ENCODE measurements at places on chromosomes 11 and 22.

DNA sequence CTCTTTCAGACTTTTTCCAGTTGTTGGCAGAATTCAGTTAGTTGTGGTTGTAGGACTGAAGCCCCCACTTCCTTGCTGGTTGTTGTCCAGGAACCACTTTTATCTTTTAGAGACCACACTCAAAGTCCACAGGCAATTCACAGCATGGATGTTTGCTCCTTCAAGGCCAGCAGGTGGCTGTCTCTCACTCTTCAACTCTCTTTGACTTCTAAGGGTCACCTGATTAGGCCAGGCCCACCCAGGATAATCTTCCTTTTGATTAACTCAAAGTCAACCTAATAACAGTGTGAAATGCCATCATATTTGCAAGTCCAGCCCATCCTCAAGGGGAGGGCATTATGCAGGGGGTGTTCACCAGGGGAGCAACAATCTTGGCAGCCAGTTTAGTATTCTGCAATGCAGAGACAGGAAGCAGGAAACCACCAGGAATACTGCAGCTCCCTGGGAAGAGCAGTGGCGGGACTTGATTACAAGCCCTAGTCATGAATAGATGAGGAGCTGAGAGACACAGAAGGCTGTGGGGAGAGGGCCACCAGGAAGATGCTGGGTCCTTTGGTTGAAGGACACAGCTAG is 52.4 kb downstream of the LRRC74B start:
- no peak for DNase-seq

DNA sequence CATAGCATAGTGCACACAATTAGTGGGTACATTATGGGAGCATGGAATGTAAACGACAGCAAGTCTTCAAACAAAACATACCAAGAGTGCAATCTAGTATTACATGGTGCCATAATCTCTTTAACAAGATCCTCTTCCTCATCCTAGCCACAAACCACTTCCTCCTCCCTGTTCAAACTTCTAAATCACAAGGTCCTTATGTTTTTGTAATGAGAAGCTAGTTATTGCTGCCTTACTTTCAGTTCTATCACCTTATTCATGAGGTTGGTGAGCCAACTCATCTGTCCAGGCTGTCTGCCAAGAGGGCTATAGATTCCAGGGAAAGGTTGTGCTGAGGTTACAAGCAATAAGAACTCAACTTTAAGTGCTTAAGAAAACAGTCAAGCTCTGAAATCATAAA is 195.4 kb upstream of the ARHGAP20 start:
- DNase-seq = peak; percentile 39

DNA sequence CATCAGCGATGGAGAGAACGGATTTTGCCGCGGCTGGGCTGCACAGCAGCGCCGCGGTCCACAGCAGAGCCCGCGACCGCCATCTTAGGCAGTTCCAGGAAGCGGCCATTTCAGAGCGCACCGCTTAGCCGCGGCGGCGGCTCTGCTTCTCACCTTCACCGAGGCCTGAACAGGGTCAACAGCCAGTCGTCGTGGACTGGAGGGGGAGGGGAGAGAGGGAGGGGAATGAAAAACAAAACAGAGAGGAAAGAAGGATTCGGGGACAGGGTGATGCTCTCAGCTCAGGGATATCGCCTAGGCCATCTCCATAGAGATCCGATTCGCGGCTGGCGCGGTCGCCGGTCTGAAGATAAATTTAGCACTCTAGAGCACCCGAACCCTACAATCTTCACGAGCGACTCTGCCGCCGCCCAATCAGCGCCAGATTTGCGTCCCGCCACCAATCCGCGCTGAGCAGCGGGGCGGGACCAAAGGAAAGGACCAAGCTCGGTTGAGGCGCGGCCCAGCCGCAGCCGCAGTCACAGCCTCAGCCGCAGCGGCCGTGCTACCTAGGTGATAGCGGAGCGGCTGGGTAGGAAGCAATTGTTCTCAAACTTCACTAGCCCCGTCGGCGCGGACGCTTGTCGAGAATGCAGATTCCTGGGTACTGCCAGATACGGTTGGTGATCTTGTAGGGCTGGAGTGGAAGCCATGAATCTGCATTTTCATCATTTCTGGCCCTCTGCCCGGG is at the start of gene ZBED5:
Gene ZBED5 (minus strand): TSS at position 345 of the 730 bp plus-strand sequence. CDS start 3,108 bp downstream, outside the sequence.
- DNase-seq = peak; percentile 98

DNA sequence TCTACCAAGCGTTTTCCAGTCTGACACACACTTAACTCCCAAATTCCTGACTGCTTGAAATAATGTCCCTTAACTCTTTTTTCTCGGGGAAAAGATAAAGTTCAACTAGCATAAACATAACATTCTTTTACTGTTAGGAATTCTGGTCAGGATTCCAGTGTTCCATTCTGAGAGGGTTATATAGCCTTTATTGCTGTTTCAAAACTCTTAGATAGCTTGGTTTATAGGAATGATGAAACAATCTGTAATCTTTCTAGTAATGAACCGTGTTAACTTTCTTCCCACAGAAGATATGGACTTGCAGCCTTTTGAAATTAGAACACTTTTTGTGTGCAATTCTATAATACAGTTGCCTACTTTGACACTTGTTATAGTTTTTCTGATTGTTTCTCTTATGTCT is 8.6 kb downstream of the REXO2 start:
- no peak for DNase-seq

DNA sequence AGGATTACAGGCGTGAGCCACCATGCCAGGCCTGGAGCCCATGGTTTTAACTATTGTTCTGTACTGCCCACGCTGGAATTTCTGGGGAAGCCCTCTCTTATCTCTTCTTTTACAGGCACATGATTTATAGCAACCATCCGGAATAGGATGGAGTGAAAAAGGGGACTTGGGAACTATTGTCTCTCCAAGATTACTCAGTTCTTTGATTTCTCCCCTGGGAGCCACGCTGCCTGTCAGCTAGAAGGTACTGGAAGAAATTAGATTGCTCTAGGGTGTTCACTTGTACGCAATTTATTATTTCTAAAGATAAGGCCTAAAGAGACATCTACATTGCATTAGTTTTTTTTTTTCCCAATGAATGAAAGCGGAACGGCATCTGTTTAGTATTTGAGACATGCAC is 65.6 kb upstream of the PTPRJ start:
- DNase-seq = no peak

DNA sequence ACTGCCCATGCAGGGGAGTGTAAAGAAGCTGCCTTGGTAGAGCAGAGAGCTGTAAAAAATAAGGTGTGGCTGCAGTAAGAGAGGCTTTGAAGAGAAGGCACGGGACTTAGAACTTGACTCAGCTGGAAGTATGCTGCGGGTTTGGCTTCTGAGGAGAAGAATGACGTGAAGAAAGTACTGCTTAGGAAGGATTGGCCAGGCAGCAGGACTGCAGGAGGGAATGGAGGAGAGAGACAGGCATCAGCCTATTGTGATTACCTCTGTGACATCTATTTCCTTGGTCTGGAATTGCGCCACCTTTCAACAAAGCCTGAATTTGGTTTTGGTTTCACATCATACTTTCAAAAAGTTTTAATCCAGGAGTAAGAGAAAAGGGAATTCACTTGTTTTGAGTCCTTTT is 22.5 kb downstream of the PRRG4 start:
- no peak for DNase-seq

- DNase-seq = no peak
Measured at GRCh38 chr11:69230856-69231425, 63.0 kb upstream of the MYEOV start.

DNA sequence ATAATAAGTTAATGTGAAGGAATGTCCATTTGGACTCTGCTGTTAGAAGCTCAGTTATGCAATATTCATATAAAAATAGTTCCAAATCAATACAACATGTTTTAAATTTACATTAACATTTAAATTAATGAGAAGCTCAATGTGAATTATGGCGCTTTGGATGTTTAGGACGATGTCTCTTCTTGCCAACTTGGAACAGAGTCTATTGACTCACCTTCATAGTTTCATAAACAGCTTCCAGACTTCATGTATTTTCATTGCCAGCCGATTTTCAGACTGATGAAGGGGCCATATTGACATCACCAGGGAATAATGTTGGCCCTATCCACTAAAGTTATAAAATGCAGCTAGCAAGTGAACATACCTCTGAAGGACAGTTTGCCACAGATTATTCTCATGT is 1136.2 kb downstream of the LRRC4C start:
- no peak for DNase-seq

GRCh38 chr11:69841859-69842698 is 22.9 kb upstream of the FGF3 start:
- peak; percentile 36 for DNase-seq

- DNase-seq = no peak
Measured at GRCh38 chr11:71305041-71305440, 52.7 kb upstream of the SHANK2 start.

DNA sequence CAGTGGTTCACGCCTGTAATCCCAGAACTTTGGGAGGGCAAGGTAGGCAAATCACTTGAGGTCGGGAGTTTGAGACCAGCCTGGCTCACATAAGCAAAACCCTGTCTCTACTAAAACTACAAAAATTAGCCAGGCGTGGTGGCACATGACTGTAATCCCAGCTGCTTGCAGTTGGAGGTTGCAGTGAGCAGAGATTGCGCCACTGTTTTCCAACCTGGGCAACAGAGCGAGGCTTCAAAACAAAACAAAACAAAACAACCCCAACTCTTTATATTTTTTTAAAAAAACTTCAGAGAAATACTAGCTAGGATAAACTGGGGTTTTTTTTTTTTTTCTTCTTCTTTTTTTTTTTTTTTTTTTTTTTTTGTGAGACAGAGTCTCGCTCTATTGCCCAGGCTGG is 31.8 kb upstream of the RAPSN start:
- DNase-seq = no peak

DNA sequence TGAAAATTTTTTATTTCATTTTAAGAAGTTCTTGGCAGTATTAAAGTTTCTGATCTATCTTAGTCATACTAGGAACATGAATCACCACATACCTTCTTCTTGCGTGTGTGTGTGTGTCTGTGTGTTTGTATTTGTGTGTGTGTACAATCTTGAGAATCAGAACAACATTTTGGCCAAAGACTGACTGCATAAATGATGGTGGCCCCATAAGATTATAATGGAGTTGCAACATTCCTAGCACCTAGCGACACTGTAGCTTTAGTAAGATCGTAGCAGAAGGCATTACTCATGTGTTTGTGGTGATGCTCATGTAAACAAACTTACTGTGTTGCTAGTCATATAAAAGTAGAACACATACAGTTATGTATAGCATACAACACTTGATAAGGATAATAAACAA is 205.4 kb downstream of the FAM76B start:
- DNase-seq = peak; percentile 35

DNA sequence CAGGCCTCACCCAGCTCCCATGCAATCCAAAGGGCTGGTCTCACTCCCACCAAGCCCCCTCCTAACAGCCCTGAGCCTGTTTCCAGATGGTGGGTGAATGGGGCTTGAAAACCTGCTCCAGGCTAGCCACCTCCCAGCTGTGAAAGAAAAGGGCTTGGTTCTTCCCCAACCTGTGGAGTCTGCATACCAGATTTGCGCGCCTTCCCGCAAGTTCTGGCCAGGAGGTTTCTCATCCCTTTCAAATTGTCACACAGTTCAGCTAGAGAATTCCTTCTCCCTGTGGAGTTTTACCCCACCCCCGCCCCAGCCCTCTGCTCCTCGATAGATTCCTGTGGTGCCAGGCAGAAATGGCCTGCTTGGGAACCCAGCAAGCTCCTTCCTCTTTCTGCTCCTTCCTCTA is 734.6 kb upstream of the FAT3 start:
- no peak for DNase-seq

- no peak for DNase-seq
Measured at GRCh38 chr11:65401073-65401802, 14.8 kb downstream of the FRMD8 start.

DNA sequence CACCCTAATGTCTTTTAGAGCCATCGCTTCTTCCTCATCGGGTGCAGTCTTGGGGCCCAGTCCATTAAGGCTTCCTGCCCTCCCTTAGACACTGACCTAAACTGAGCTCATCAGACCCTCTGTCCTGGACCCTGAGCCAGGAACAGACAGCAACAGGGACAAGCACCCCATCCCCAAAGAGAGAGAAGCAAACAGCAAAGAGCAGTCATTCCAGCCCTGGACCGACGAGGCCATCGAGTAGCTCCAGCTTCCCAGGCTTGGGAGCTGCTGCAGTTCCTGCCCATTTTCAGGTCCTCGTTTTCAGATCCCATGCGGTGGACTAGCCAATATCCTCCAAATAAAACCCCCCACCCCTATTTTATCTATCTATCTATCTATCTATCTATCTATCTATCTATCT is 25.8 kb upstream of the CACNG2 start:
- no peak for DNase-seq

GRCh38 chr11:44755556-44756523 is 29.1 kb downstream of the TSPAN18 start:
- DNase-seq = no peak

DNA sequence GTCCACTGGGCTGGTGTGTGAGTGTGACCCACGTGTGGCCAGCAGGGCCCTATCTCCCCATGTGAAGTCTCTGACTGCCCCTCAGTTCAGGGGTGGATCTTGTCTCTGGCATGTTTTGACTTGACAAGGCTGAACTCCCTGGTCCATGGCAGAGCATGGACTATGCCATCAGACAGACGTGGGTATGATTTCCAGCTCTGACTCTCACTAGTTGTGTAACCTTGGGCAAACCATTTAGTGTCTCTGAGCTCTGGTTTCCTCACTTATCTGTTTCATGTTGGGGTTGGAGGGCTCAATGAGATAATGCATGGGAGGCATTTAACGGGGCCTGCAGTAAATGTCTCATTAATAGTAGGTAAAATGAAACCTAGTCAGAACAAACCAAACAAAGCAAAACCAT is 254.5 kb upstream of the NARS2 start:
- no peak for DNase-seq

DNA sequence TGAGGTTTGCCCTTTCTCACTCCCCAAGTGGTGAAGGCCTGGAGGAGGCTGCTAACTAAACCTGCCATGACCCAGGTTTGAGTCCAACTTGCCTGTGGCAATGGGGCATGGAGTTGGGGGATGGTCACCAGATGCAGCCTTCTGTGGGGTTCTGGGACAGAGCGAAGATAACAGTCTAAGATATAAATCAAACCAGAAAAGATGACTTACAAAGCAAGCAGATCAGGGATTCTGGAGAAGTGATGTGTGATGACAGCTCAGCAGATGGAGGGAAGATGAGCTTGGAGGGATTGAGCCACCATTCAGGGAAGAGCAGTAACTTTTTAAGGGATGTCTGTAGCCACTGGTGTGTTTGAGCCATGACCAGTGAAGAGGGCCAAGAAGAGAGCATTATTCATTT is 63.6 kb downstream of the MTNR1B start:
- no peak for DNase-seq

GRCh38 chr11:69635804-69636511 is 5.0 kb upstream of the CCND1 start:
- no peak for DNase-seq

- no peak for DNase-seq
Measured at GRCh38 chr11:64894812-64895452, 16.5 kb upstream of the EHD1 start.

GRCh38 chr11:35255514-35255913 is 116.5 kb downstream of the CD44 start:
- DNase-seq = no peak

- DNase-seq = no peak
Measured at GRCh38 chr11:67320011-67320410, 16.7 kb downstream of the SSH3 start.

DNA sequence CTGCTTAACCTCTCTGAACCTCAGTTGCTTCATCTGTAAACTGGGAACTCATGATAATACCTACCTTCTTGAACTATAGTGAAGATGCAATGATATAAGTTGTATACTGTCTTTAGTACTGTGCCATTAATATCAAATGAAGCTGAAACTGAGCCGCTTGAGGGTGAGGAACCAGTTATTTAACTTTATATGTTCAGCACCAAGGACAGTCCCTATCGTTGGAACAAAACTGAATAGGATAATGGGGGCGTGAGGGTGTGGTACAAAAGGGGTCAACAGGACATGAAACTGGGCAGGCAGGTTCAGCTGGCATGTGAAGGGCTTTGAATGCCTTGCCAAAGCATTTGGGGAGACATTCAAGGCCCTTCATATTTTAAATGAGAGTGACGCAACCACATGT is 112.6 kb downstream of the C11orf91 start:
- no peak for DNase-seq
